Activated T-cell treated with anti-CD3 and anti-CD28 coated beads for 48 hours (primary cell): ENCODE measurements at places on chromosomes 2 and 18.

GRCh38 chr2:212537726-212538304 is 787 bp downstream of the ERBB4 start:
- DNase-seq = no peak

DNA sequence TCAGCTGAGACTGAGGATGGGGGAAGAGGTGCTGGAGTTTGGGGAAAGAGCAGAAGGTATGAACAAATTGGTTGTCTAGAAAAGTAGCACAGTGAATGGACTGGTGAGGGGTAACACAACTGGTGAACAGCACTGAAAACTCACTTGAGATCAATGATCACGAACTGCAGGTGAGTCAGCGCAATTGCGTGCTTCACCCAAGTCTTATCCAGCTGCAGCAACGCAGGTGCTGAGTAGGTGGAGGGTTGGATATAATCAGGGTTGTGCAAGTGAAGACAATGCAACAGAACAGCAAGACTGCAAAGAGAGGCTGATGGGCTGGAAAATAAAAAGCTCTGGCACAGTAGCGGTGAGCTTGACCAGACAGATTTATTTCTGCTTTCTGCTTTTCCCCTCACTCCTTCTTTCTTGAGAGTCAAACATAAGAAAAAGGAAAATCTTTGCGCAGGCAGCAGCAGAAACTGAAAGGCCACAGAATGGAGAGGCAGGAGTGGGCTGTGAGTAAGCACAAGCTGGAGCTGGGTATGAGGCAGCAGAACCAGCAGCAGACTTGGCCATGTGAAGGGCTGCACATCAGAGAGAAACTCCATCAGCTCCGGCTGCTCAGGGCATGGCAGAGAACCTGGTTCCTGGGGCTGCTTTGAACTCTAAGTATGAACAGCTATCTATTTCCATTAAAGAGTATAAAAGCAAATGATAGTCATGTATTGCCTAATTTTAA is 99.4 kb upstream of the ARL5A start:
- no peak for DNase-seq

DNA sequence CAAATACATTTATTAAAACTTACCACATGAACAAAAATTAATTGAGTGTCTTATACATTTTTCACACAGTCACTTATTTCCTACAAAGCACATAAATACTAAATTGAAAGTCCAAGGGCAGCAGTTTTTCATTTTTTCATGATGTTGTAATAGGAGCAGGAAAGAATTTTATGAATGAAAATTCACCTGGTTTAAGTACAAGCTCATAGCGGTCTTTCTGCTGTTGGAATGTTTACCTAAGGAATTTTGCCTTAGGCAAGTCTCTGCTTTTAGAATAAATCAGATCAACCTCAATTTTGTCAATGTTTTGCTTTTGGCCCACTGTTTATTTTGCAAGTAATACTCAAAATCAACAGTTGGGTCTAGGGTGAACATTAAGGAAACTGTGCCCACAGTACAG is 40.0 kb downstream of the ETAA1 start:
- no peak for DNase-seq

DNA sequence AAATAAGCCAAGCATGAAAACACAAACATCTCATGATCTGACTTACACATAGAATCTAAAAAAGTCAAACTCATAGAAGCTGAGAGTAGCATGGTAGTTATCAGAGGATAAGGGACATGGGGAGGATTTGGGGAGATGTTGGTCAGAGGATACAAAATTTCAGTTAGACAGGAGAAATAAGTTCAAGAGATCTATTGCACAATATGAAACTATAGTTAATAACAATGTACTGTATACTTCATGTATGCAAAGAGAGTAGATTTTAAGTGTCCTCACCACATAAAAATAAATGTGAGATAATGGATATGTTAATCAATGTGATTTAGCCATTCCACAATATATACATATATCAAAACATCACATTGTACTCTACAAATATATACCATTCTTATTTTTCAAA is 10.0 kb upstream of the ASNSD1 start:
- no peak for DNase-seq

DNA sequence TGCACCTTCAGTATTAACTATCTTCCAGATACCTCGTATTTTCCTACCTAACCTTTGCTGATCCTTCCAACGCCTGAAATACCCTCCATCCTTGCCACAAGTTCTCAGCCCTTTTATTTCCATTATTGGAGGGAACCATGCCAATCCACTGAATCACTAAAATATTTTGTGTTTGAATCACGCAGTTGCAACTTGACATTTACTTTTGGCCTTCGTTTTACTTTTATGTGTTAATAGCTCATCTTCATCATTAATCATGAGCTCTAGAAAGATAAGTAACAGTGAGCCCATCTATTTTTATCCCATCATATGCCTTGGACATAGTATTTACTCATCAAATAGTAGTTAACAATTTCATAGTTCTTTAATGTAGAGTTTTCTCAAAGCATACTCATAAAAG is 463.2 kb downstream of the THSD7B start:
- DNase-seq = no peak

GRCh38 chr2:108612514-108613183 is 78.4 kb downstream of the LIMS1 start:
- peak; percentile 57 for DNase-seq

DNA sequence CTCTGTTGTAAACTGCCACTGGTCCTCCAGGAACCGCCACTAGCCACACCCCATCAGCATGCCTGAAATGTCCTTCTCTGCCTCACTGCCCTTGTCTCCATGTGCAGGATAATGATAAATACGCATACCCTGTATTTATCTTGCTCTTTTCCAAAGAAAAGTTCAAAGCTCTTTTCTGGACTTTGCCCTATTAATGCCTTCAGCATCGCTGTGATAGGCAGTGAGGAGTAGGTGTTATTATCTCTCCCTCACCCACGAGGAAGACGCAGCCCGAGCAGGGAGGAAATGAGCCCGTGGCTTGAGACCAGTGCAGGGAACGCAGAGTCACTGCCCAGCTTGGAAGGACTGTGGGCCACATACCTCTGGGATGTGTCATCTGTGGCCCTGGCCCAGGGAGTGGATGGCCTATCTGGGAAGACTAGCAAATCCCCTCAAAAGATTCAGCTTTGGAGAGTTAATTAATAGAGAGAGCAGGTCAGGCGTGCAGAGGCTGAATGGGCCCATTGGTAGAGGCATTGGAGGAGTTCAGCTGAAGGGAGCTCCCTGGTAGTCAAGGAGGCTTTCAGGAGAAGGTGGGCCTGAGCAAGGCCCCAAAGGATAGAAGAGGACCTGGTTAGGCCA is 39.5 kb upstream of the MCFD2 start:
- DNase-seq = no peak

DNA sequence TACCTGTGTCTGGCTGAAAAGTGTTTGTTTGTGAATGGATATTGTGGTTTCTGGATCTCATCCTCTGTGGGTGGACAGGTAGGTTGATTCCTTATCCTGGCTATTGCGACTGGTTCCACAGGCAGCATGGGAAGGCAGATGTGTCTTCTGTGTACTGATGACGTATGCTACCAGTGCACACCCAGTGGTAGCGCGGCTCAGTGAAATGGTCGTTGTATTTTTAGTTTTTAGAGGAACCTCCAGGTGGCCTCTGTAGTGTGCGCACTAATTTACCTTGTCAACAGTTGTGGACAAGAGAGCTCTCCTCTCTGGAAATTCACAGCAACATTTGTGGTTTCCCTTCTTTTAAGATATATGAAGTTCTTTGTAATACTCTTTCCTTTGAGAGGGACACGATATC is 52.5 kb downstream of the CCDC74A start:
- no peak for DNase-seq

DNA sequence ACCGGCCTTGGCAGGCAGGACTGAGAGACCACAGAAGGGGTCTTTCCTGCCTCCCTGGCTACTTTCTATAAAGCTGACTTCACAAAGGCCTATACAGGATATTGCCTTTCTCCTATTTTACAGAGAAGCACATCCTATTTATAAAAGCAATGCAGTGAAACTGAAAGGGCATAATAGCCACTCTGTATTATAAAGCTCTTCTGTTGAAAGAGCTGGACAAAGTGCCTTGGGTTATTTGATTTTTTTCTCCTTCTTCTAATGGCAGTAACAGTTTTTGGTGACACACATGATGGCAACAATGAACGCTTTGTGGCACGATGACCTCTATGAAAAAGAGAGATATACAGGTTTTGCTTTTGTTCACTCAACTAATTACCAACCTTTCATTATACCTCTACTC is 281.1 kb downstream of the ZNF516 start:
- DNase-seq = no peak

GRCh38 chr2:223042704-223043118 is 9.3 kb upstream of the KCNE4 start:
- no peak for DNase-seq

GRCh38 chr18:48693625-48694262 is 154.9 kb downstream of the CTIF start:
- DNase-seq = no peak

- no peak for DNase-seq
These were observed 28.3 kb upstream of the HPCAL1 start for GRCh38 chr2:10274376-10274775.

GRCh38 chr2:196046123-196046917 is 22.3 kb downstream of the DNAH7 start:
- no peak for DNase-seq

GRCh38 chr2:108351889-108352288 is 25.9 kb upstream of the SULT1C4 start:
- no peak for DNase-seq

- DNase-seq = no peak
These were observed 43.8 kb downstream of the SERTAD2 start for GRCh38 chr2:64609942-64610281.

GRCh38 chr18:657311-658000 is at the start of gene TYMS:
Gene TYMS, plus strand, starts transcription at chr18:657653. Its CDS starts 90 bp downstream, at chr18:657743.
- peak; percentile 66 for DNase-seq

- DNase-seq = no peak
These were observed 496.8 kb upstream of the ZEB2 start for GRCh38 chr2:145016711-145017110.

GRCh38 chr2:47177043-47177565 is 22.0 kb upstream of the STPG4 start:
- no peak for DNase-seq
